ENCODE measurements at places on chromosomes 3 and 15.
A peak's percentile ranks its signal among the peaks of the same experiment; 100 is the strongest.

DNA sequence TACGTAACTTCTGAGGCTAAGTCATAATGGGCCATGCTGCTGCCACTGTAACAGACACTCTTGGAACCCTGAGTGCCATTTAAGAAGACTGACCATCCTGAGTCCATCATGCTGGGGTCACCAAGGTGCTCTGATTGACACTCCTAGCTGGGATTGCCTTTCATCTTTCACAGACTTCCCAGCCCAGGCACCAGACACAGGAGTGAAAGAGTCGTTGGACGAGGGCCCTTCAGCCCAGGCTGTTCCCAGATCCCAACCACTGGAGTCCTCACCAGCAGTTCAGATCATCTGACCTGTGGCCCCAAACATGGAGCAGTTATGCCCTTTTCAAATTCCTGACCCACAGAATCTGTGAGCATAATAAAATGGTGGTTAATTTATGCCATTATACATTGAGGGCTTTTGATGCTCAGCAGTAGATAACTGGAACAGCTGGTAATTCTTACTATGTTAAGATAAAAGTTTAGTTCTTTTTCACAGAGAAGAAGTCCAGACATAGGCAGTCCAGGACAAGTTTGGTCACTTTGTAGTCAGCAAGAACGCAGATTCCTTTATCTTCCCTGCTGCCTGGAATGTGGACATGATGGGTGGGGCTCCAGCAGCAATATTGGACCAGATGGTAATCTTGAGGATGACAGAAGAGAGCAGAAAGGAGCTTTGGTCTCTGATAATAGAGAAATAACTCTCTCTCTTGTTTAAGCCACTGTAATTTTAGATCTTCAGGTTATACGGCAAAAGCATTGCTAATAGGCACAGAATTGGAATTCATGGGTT, 7.3 kb upstream of the EHD4 start:
- DNase-seq = no peak

GRCh38 chr15:94336817-94337467, 105.6 kb downstream of the MCTP2 start:
- no peak for DNase-seq

DNA sequence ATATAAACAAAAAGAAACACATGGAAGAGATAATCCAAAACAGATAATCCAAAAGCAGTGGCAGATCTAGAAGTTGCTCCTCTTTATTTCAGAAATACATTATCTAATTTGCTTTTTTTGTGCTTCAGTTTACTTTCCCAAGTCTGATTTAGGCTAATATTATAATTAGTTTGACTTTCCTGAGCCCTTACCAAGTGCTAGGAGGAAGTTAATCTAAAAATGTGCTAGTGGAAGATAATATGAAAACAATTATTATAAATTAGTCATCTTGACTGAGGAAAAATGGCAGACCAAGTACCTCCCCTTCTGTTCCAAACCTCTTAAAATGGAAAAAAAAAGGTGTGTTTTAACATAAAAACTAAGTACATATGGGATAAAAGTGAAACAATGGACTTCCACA, 17.5 kb downstream of the SLC9A9 start:
- DNase-seq = no peak

- DNase-seq = no peak
These were observed 36.9 kb downstream of the HACD2 start for GRCh38 chr3:123547881-123548519.

GRCh38 chr15:90165659-90166489, 35.3 kb upstream of the SEMA4B start:
- DNase-seq = peak; percentile 50

- no peak for DNase-seq
These were observed 18.8 kb downstream of the PLXND1 start for GRCh38 chr3:129587566-129588210.

- no peak for DNase-seq
These were observed 18.3 kb upstream of the MED12L start for GRCh38 chr3:151067158-151067557.

DNA sequence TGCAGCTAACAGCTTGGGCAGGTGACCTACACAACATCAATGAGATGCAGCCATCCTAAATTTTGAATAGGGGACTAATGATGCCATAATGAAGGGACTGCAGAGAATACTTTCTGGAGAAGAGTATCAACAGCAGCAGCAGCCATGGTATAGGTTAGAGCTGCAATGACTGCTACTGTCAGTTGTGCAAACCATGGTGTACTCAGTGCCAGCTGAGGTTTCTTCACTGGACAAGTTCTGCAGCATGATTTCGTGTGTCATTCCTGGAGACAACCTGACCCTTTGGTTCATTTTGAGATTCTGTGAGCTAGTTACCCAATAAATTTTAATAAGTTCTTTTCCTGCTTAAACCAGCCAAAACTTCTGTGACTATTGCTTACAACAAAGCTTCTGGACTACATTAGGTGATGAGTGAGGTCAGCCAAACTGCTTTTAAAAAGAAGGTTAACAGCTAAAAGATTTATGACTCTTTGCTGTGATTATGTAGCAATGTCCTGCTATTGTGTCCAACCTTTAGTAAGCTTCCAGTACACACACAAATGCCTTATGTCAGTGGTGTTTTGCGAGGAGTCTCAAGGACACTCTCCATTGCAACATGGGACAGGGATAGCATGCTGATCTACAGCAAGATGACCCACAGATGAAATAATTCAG, 4.8 kb upstream of the DAZL start:
- DNase-seq = no peak

DNA sequence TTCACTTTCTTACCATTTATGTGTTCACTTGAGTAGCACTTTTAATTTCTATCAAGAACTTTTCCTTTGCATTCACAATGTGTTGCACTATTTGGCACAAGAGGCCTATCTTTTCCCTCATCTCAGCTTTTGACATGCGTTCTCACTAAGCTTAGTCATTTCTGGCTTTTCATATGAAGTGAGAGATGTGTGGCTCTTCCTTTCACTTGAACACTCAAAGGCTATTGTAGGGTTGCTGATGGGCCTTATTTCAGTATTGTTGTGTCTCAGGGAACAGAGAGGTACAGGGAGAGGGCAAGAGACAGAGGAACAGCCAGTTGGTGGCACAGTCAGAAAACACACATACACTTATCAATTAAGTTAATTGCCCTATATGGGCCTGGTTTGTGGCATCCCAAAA, 127.4 kb upstream of the MLF1 start:
- no peak for DNase-seq

DNA sequence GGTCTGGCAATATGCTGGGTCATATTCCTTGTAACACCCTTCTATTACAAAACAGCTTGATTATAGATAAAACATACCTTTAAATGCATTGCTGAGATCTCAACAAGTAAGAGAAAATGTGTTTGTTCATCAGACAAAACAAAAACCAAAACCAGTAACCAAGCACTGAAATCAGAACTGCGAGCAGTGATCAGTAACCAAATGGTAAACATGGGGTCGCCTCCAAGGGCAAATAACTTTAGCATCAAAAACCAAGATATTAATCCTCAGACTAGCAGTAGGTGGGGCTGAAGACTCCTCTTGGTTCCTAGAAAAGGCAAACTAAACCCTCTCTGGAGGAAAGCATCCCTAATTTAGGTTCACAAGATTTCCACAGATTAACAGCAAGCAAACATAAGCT, 6.6 kb upstream of the HESX1 start:
- DNase-seq = no peak

GRCh38 chr3:160837394-160837980, 81.5 kb downstream of the PPM1L start:
- DNase-seq = no peak

- DNase-seq = no peak
These were observed 25.5 kb upstream of the CSPG4 start for GRCh38 chr15:75738014-75738646.

DNA sequence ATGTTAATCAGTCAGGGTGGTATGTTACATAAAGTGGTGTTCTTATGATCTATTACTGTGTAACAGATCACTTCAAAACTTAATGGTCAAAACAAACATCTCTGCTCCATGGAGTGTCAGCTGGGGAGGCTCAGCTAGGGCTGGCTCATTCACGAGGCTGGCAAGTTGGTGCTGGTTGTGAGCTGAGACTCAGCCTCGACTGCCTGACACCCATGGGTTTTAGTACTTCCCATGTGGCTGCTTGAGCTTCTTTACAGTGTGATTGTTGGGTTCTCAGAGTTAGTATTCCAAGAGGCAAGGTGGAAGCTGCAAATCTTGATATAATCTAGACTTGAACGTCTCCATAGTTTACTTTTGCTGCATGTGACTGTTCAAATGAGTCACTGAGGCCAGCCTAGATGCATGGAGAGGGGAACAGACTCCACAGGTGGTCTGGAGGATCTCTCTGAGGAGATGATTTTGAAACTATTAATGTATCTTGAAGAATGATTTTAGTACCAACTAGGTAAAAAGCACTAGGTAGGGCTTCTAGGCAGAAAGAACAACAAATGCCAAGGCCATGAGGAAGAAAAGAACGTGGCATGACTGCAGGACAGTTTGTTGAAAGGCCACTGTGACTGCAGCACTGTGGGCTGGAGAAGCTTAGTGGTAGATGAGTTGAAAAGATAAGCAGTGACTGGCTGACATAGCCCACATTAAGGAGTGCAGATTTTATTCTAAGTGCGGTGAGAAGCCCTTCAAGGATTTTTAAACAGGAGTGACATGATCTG, 281.1 kb upstream of the PROK2 start:
- DNase-seq = no peak

GRCh38 chr3:182503401-182503800, 289.9 kb upstream of the ATP11B start:
- DNase-seq = no peak

- DNase-seq = no peak
These were observed 232.1 kb upstream of the GOLIM4 start for GRCh38 chr3:168327856-168328255.

DNA sequence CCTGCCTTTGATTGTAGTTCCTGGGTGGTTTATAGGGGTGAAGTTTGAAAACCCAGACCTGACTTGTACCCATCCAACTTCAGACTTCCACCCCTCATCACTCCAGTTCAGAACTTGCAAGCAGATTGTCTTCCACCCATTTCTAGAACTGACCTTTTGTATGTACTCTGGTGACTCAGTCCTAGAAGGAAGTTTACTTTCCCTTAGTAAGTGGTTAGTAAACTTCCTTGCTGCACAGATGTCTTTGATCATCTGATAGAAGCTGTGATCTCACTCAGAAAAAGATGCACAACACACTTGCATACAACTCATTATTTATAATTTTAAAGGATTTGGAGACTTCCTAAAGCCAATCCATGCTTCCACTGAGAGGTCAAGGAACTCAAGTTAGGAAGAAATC, 368.0 kb downstream of the MFSD1 start:
- DNase-seq = no peak

GRCh38 chr15:101539492-101539891, 50.0 kb upstream of the PCSK6 start:
- DNase-seq = no peak

GRCh38 chr15:81314378-81314777, 9.6 kb downstream of the STARD5 start:
- no peak for DNase-seq

DNA sequence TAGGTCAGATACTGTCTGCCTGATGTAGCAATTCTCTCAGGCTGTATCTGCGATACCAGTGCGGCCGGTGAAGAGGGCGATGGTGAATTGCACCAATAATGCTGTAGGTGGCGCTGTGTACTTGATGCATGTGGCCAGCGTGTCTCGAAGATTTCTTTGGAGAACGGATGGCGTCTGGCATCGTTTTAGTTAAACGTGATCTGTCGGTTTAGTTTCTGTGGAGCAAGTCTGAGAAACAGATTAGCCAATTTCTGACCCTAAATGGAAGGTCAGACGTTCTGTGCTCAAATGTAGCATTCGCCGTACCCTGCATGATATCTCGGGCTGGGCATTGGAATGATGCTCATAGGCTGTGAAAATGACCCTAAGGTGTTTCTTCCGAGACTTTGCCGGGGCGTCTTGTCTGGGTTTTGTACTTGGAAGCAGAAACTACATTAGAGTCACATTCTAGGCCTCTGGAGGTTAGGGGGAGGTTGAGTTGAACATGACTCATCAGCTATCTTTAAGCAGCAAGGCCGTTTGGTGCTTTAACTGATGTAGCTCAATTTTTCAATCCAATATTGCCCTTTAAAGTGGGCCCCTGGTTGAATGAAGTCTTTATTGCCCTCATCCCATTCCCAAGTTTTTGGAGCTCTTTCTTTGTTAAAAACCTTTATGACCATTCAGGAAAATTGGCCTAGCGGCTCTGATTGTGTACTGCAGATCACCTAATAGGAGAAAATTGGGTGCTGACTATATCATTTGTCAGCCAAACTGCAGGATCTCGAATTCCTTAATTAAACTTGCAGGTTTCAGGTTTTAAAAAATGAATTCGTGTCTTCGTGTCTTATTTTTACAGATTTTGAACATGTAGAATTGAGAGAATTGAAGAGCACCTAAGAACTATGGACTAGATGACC, 80.0 kb downstream of the SQOR start:
- DNase-seq = peak; percentile 52

DNA sequence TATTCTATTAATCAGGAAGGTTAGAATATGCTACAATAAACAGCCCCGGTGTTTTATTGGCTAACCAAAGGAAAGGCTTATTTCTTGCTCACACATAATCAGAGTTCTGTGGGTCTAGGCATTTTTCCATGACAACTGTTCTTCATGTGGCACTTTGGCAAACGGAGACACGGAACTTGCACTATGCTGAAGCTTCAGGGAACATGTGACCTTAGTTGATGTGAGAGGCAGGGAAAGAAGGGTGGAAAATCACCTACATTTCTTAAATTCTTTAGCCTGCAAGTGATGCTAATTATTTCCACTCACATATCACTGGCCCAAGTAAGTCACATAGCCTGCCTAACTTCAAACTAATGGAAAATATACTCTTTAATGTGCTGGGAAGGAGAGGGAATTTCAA, 344.6 kb downstream of the SV2B start:
- no peak for DNase-seq

Data from iPS-NIHi11 (cell line).